A172 (cell line): ENCODE measurements at places on chromosomes 7 and 10. TPM values are rescaled to one million over a fixed set of nuclear protein-coding genes. Genes with fewer than 3 reads are reported as not detected.
A peak's percentile ranks its signal among the peaks of the same experiment; 100 is the strongest.

WNT8B gene
- total RNA-seq, result not detected in 2 replicates

IFIT3 gene
- 16.6 and 17.2 TPM in 2 replicates for total RNA-seq

MYL10 gene
- total RNA-seq, result not detected in 2 replicates

LRRD1 gene
- not detected in 2 replicates for total RNA-seq

ELFN1 gene
- total RNA-seq, result 5.3 and 6.1 TPM in 2 replicates

FXYD4 gene
- not detected in 2 replicates for total RNA-seq

MMD2 gene
- total RNA-seq, result not detected in 2 replicates

DNA sequence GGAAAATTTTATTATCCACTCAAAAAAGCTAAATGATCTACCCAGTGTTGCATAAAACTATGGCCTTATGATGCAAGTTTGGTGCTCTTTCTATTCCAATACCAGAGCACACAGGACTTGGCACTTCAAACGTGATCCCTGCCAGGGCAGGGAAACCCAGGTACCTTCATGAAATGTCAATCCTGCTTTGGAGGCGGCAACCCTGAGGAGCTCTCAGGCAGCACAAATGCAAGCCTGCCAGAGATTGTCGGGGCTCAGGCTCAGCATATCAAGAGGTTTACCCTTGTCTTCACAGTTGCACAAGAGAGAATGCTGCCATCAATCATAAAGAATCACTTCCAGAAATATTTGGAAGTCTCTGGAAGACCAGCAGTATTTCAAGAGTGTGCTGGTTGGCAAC is 151.5 kb downstream of the GLI3 start:
- no peak for DNase-seq

GRCh38 chr7:45606050-45606449 is 31.9 kb downstream of the ADCY1 start:
- DNase-seq, result no peak

GRCh38 chr10:73772281-73773151 is 9.3 kb upstream of the CHCHD1 start:
- peak; percentile 57 for DNase-seq

- no peak for DNase-seq
Observed at GRCh38 chr7:102988631-102989560, 76.1 kb downstream of the LRRC17 start.

GRCh38 chr7:155324012-155324917 is 26.6 kb downstream of the INSIG1 start:
- DNase-seq, result no peak

DNA sequence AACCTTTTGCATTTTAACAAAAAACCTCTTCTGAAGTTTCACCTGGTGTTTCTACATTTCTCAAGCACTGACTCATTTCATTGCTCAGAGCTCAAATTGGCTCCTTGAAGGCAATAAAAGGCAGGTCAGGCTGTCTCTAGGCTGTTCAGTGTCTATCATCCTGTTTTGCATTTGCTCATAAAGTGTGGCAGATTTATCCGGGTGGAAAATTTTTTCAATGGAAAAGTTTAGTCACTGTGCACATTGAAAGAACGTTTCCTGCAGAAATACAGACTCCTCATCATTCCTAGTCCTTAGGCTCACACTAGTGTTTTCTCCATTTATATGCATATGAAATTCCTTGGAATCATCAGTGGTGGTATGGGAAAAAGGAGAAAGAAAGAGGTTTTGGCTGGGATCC is 114.2 kb upstream of the DGKB start:
- peak; percentile 61 for DNase-seq

DNA sequence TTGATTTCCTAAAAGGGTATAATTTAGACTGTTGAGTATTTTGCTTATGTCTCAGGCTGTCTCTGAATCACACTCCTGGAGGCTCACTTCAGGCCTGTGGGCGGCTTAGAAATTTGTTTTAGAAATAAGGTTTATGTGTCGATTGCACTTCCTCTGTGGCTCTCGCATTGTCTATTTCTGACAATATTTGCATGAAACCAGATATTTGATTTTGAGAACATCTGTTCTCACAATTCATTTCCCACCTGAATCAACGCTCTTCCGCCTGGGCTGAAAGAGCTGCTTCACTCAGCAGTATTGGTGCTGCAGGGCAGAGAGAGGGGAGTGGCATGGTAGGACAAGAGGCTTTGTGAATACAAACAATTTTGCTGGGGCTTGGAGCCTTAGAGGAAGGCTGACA is 262.0 kb downstream of the ADRA2A start:
- no peak for DNase-seq

- DNase-seq, result no peak
Observed at GRCh38 chr7:26070290-26070689, 81.7 kb upstream of the NFE2L3 start.

- DNase-seq, result peak; percentile 62
Observed at GRCh38 chr7:75599244-75599781, 107.2 kb downstream of the SPDYE5 start.

- no peak for DNase-seq
Observed at GRCh38 chr7:23332910-23333612, 33.9 kb downstream of the MALSU1 start.

GRCh38 chr10:89685936-89686335 is 15.5 kb upstream of the KIF20B start:
- DNase-seq, result no peak

GRCh38 chr10:71573562-71574518 is 145.7 kb downstream of the C10orf105 start:
- DNase-seq, result no peak
